ENCODE measurements at places on chromosomes 12 and 14. TPM values are rescaled to one million over a fixed set of nuclear protein-coding genes. Genes with fewer than 3 reads are reported as not detected.
A peak's percentile ranks its signal among the peaks of the same experiment; 100 is the strongest.

CCDC177 gene
- not detected for total RNA-seq

RARG gene
- 41.8 TPM for total RNA-seq

LRP1-AS gene
- not detected for total RNA-seq

- no peak for DNase-seq
Measured at GRCh38 chr12:90098132-90098779, 389.6 kb upstream of the ATP2B1 start.

- DNase-seq: no peak
Measured at GRCh38 chr12:13571035-13571434, 374.5 kb downstream of the EMP1 start.

- DNase-seq: no peak
Measured at GRCh38 chr12:116366824-116367223, 89.3 kb upstream of the MED13L start.

DNA sequence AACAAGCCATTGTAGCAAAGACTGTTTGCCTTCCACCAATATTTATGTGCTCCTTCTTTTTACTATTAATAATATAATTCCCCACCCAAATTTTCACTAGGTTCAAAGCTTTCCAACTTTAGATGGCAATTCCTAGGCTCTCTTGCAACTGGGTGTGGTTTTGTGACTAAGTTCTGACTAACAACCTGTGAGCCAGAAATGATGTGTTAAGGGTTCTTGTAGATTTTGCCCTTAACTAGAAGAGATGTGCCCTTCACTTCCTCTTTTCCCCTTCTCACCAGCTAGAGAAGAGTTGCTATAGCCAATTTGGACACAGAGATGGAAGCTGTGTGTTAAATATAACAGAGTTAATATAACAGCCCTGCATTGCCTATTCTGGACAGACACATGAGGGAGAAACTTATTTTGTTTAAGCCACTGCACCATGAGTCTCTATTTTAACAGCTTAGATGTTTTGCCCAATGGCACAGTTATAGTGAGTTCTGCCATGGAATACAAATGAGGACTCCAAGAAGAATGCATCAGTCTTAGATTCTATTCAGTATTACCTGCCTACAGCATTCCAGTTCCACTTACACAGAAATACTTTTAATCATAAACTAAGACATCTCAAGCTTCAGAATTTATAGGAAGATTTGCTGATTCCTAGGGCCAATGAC is 216.2 kb downstream of the DUSP6 start:
- DNase-seq: no peak

DNA sequence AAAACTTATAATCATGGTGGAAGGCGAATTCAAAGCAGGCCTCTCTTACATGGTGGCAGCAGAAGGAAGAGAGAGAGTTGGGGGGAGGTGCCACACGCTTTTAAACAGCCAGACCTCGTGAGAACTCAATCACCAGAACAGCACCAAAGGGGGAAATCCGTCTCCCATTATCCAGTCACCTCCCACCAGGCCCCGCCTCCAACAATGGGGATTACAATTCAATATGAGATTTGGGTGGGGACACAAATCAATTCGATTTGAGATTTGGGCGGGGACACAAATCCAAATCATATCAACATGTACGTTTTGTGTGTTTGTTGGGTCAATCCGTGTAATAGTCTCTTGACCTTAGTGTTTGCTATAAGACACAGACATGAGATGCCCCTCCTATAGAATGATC is 21.8 kb upstream of the WNK1 start:
- DNase-seq: no peak

DNA sequence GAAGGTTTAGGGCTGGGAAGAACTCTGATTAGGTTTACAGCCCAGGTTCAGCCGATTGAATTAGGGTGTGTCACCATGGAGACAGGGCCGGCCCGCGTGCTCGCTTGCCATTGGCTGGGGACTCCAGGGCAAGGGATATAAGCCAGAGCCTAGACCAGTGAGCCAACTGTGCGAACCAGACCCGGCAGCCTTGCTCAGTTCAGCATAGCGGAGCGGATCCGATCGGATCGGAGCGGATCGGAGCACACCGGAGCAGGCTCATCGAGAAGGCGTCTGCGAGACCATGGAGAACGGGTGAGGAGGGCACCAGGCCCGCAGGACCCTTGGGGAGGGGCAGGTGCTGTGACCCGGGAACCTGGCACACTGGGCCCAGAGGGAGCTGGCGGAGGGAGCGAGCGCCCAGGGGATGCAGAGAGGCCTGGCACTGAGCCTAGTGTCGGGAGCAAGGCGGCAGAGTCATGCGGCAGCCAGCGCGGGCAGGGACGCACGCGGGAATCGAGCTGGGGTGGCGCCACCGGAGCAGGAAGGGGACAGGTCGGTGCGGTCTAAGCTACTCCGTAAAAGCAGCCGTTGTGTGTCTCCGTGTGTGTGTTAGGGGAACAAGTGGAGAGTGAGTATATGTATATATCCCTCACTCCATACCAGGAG is at the start of gene PNP:
PNP (plus strand) TSS at position 165 of the 648 bp plus-strand sequence; CDS start at position 284, 119 bp downstream.
- DNase-seq: peak; percentile 92

DNA sequence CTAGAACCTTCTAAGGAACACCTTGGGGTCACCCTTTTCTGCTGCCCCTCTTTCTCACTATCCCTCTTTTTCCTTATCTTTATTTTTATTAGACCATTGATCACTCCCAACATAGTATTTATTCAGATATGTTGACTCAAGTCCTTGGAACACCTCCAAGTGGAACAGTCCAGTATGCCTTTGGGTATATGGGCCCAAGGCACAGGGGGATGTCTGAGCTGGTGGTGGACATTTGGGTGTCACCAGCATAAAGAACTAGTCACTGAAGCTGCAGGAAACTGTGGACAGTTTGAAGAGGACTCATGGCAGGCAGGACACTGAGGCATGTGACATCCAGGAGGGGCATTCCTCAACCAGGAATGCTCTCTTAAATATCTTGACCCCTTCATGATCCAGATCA is 105.6 kb downstream of the VEZT start:
- DNase-seq: peak; percentile 19

GRCh38 chr12:68114606-68115005 is 44.9 kb downstream of the IFNG start:
- no peak for DNase-seq

- DNase-seq: no peak
Measured at GRCh38 chr14:73602994-73603393, 9.3 kb upstream of the ACOT6 start.

GRCh38 chr12:52221912-52222457 is 11.1 kb upstream of the KRT7 start:
- peak; percentile 86 for DNase-seq

DNA sequence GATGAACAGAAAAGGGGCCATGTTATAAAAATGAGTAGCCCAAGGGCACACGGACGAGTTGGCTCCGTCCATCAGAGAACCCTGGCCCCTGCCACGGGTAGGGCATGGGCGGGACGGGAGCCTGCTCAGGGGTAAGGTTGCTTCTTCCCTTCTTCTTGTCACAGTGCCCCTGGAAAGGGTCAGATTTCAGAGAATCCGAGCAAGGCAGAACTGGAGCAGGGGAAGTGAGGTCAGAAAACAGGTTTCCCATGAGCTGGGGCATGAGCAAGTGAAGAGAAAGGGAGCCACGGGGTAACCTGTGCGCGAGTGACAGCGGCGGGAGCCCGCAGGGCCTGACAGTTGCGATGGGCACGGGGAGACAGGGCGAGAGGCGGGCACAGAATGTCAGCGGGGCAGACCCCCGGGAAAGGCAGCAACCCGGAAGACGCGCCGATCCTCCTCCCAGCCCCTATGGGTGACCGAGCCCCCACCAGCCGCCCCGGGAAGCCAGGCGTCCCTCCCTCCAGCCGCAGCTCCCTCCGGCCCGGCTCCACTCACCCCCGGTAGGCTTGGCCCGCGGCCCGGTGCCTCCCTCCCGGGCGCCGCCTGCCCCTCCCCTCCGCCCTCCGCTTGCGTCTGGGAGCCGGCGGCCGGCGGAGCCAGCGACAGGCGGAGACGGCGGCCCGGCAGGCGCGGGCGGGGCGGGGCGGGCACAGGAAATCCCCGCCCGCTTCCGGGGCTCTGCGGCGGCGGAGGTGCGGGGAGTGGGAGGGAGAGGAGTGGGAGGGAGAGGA is at the start of gene ZNF641:
ZNF641 (minus strand) TSS at position 671 of the 773 bp plus-strand sequence. CDS start 2,829 bp downstream, outside the sequence.
- DNase-seq: peak; percentile 79

GRCh38 chr12:11798856-11799501 is 149.5 kb downstream of the ETV6 start:
- DNase-seq: no peak

DNA sequence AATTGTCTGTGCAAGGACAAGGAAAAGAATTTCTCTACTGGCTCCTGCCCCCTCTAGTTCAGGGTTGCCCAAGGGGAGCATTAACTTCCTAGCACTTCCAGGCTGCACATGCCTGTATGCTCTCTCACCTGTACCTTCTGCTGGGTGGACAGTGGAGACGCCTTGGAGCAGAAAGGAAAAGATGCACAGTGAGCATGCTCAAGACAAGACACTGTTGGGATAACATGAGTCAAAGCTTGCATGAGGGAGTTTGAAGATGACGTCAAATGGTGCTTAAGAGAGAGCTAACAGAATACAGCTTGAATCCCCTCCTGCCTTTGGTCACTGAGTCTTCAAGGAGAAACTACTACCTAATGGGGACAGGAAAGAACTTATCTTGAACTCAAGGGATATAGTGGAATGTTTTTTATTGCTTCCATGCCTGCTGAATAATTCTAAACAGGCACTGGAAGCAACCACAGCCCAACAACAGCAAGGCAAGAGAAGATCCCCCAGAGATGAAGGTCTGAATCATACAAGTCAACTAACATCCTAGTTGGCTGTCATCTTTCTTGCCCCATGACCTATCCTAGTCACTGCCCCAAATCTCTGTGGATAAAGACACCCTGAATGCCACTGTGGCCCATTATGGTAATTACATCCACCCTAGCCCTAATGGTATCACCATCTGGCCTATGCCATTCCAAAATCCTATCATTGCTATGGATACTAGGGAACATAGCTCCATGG is 23.5 kb downstream of the RPS6KA5 start:
- DNase-seq: no peak

DNA sequence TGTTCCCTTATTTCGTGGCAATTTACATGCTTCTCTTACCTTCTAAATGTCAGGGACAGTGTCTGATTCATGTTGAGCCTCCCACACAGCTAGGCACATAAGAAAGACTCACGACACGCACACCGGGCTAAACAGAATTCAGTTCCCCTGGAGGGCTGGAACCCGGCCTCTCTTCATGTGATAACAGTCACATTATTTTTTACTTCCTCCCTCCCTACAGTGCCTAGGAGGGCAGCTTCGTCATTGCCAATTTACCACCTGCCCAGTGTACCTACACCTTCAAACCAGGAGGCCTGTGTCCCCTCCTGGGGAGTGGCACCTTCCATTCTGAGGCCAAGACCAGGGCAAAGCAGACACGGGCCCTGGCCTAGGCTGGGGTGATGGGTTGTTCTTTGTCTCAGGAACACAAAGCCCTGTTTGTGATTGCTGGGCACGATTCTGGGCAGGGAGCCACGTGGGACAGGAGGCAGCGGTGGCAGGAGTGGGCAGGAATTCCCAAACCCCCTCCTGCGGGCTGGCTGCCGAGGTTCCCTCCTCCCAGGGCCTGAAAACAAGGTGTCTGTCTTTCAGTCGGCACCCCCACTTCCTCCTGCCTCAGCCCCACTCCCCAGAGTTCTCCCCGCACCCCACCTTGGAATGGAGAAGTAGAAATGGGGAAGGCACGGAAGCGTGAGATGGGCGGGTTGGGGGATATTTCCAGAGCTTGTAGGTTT is 6.8 kb upstream of the RASAL1 start:
- peak; percentile 35 for DNase-seq

DNA sequence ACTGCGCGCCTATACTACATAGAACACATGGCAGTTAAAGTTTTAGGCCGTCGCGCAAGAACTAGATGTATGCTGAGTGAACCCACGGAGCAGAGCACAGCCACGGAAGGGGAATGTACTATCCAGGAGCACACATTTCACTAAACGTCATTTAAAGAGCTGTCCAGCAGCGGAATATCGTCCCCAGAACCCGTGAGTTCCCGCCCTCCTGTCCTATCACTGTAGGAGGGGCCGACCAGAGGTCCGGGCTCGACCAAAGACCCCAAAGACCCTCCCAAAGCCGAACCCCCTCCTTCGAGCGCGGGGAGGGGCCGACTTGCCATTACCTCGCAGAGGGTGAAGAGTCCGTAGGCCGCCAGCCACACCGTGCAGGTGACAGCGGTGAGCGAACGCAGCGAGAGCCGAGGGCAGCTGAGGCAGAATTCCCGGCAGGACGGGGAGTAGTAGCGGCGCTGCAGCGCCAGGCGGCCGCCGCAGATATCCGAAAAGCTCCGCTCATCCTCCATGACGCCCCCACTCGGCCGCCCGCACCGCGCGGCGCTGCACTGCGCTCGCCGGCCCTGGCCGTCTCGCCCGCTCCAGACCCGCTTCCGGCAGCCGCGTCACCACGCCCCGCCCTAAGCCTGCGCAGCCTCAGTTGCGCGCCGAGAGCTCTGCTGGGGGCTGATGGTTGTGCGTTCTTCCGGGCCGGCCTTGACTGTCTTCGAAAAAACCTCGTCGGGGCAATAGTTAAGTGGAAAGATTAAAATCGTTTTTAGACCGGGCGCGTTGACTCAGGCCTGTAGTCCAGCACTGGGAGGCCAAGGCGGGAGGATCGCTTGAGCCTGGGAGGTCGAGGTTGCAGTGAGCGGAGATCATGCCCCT is at the start of gene PIGH:
PIGH (minus strand) TSS at position 571 of the 864 bp plus-strand sequence; CDS start at position 506, 65 bp downstream.
- DNase-seq: peak; percentile 93

GRCh38 chr12:107319533-107320032 is 226.2 kb upstream of the CRY1 start:
- no peak for DNase-seq

GRCh38 chr12:3523058-3523457 is 32.1 kb downstream of the PRMT8 start:
- DNase-seq: no peak

DNA sequence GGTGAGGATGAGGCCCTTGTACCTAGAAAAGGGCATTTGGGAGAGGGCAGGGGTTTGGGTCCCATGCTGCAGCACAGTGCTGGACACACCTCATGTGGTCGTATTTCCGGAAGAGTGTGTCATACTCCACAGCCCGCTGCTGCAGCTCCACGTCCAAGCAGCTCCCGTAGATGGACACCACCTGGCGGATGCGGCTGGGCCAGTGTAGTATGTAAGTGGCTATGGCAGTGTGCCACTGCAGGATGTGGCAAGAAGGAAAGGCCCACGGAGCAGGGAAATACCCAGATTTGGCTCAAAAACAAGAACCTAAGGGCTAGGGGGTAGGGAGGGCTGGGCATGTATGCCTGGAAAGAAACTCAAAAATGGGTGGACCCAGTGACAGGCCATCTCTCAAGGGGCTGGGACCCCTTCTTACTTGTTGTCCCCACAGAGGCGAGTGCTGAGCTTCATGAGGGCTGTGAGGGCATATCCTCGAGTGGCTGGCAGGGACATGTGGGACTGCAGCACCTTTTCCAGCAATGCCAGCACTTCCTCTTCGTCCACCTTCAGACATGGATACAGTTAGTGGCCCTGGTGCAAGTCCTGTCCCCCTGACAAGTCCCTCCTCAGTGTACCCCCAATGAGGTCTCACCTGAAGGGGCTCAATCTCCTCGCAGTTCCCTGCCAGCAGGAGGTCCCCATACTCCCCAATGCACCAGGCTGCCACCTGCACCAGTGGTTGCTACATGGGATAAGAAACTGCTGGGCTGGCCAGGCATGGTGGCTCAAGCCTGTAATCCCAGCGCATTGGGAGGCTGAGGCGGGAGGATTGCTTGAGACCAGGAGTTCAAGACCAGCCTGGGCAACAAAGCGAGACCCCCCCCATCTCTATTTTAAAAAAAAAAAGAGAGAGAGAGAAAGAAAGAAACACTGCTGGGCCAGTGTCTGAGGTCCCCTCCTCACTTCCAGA is 5.4 kb downstream of the AP1G2 start:
- no peak for DNase-seq

Measured in mucosa of gallbladder (tissue), 1 donor.